ENCODE measurements at places on chromosomes 3 and 15.

- no peak for DNase-seq
These were observed 4.4 kb downstream of the PRSS50 start for GRCh38 chr3:46713050-46713897.

DNA sequence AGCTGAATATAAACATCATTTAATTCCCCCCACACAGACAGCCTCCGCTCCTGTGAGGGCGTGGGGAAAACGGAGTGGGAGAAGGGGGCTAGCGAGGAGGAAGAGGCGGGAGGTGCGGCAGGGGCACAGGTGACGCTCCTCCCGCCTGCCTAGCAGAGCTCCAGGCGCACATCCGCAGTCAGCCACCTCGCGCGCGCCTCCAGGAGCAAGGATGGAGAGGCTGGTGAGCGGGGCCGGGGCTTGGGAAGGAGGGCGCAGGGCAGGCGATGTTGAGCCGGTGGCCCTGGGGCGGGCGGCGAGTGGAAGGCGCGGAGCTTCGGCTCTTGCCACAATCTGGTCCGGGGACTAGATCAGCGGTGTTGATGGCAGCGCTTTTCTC lies at the start of gene CD200:
TSS of gene CD200 (plus strand) at position 155 of the 379 bp plus-strand sequence. CDS start at position 212, 57 bp downstream.
- no peak for DNase-seq

DNA sequence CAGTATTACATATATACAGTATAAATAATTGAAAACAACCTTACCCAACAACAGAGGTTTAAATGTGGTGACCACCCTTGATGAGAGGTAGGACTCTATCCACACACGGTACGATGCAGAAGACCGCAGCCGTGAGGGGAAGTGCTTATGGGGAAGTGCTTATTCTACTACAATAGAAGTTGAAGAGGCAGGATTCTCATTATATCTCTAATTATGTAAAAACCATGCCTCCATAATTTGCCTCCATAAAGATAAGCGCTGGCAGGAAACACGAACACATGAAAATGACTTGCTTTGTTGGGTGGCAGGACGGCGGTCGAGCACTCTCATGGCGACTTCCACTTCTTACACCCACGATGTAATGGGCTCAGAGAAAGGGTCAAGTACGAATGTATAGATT lies 7.2 kb upstream of the MUC13 start:
- no peak for DNase-seq

GRCh38 chr3:1583044-1583443 lies 490.2 kb downstream of the CNTN6 start:
- DNase-seq: no peak

DNA sequence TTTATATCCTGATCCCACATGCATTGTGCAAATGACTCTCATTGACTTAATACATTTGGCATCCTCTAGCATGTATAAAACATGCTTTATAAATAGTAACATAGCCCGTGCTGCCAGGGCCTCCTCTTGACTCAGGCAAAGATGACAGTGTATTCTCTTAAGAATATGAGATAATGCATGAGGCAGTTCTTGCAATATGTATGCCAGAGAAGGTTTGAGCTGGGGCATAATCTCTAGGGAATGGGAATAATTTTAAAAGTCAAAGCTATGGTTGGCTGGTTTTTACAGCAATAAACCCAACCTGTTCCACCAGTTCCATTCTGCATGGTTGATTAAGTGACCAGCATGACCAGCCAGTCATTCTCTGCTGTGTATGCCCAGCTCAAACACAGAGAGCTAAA lies 179.0 kb upstream of the PFN2 start:
- DNase-seq: no peak

DNA sequence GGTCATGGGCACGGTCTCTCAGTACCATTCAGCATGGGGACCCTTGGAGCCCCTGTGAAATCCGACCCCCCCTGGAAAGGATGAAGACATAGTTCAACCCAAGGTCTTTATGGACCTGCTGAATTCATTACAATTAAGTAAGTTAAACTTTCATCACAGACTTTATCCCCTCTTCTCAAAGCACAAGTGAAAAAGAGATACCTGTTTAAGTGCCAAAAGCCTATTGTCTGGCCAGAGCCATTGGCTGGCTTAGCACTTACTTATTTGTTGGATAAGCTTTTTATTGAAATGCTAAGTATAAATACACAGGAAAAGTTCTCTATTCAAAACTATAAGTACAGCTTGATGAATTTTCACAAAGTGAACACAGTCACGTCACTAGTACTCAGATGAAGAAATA lies 128.4 kb upstream of the NR2E3 start:
- DNase-seq: no peak

- DNase-seq: no peak
These were observed 525.4 kb downstream of the NAALADL2 start for GRCh38 chr3:175384569-175384968.

DNA sequence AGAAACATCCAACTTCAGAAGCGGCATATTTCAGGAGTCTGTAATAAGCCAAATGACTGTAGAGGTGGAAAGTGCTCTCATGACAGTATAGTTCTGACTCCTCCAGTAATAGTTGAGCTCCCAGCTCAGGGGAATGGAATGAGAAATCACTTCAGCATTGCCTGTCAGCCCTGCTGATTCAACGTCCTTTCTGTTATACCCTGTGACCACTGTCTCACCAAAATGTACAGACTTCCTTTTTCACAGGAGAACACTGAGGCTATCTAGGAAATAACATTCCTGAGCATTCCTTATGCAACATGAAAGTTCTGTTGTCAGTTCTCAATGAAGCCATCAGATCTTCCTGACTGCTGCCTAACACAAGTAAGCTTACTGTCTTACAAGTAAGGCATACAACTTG lies 284.5 kb upstream of the MME start:
- no peak for DNase-seq

DNA sequence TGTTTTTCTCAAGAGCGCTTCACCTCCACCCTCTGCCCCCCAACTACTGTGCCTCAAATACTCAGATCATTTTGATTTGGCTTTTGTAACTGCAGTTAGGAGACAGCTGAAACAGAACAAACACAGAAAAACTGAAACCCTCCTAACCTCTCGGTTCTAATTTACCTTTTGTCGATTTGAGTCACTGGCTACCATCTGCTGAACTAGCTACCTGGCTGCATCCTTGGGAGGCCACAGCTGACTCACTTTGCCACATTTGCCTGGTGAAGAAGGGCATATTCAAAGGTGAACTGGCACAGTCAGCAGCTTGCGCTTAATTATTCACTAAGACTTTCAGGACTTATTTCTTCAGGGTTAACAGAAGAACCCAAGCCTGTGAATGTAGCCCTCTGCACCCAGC lies 117.7 kb downstream of the FOXB1 start:
- DNase-seq: no peak

- DNase-seq: no peak
These were observed 67.9 kb downstream of the IQCH start for GRCh38 chr15:67322481-67322880.

- DNase-seq: peak; percentile 77
These were observed 559 bp downstream of the PKM start for GRCh38 chr15:72230197-72231065.

DNA sequence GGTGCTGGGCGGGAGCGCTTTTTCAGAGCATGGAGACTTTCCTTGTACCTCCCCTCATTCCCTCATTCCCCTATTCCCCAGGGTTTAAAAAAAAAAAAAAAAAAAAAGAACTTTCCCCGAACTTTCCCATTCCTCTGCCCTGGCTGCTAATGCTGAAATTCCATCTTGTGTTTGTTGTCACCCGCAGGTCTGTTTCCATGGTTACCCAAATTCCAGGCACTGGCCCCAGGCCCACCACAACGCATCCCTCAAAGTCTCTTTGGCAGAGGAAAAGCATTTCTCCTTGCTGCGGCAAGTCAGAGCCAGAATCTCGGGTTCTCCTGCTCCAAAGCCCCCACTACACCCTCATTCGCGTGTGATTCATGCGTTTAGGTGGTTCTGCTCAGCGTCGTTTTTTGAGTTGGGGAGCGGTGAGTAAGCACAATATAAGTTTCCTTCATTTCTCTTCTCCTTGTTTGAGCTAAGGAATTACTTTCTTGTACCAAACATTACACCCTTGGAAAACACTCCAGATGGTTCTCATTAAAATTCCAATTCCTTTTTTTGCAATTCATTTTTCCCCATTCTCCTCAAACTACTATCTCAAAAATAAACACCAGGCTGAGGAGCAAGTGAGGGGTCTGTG lies 21.6 kb downstream of the ANAPC13 start:
- no peak for DNase-seq

GRCh38 chr3:193941486-193941885 lies 194.5 kb upstream of the HES1 start:
- no peak for DNase-seq

DNA sequence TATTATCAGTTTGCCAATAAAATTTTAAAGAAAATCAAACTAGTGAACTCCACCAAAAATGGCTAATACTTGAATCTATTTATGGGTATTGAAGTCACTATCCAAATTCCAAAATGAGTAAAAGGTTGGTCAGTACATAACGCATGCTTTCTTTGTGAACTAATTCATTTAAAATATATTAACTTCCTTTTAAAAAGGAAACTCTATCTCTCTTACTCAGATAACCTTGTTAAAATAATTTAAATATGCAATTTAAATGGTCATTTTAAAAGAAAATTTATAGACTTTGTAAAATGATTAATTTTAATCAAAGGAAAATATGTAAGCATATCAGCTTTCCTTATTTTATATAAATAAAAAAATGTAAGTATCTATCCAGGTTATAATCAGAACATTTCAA lies 419.4 kb upstream of the ZNF385D start:
- no peak for DNase-seq

DNA sequence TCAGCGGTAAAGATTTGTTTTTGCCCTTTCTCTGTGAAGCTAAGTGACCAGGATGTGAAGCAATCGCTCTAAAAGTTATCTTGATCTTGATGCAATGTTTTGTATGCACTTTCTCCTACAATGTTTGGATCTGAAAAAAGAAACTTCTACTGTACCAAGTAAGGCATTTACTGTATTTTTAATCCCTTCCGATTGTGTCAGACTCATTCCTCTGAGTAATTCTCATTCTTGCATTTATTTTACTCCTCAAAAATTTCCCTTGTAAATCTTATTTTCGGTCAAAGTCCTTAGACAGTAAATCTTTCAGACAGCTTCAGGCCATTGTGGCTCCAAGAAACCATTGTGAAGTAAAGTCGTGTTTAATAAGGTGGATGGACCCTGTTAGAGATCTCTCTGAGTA lies 141.9 kb downstream of the TP63 start:
- DNase-seq: no peak

DNA sequence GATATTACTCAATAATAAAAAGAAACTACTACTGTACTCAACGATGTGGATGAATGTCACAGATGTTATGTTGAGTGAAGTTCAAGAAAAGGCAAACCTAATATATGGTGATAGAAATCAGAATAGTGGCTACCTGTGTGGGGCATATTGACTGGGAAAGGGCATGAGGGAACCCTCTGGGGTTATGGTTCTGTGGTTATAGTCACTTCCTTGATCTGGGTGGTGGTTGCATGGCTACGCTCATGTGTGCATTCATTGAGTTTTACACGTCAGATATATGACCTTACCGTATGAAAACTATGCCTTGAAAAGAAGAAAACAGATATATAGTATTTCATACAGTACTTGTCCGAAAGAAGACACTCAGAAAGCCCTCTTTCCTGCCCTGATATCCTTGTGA lies 331.0 kb upstream of the LRRFIP2 start:
- DNase-seq: no peak

Data from GF-D8 (cell line).